AG04450 (cell line): ENCODE measurements at places on chromosomes 13 and 19.

GRCh38 chr13:33194820-33195692 lies 90.5 kb downstream of the STARD13 start:
- peak; percentile 79 for DNase-seq

GRCh38 chr13:85241060-85241459 lies 558.2 kb downstream of the SLITRK6 start:
- DNase-seq: peak; percentile 24

- no peak for DNase-seq
Measured at GRCh38 chr13:93320942-93321341, 94.3 kb downstream of the GPC6 start.

DNA sequence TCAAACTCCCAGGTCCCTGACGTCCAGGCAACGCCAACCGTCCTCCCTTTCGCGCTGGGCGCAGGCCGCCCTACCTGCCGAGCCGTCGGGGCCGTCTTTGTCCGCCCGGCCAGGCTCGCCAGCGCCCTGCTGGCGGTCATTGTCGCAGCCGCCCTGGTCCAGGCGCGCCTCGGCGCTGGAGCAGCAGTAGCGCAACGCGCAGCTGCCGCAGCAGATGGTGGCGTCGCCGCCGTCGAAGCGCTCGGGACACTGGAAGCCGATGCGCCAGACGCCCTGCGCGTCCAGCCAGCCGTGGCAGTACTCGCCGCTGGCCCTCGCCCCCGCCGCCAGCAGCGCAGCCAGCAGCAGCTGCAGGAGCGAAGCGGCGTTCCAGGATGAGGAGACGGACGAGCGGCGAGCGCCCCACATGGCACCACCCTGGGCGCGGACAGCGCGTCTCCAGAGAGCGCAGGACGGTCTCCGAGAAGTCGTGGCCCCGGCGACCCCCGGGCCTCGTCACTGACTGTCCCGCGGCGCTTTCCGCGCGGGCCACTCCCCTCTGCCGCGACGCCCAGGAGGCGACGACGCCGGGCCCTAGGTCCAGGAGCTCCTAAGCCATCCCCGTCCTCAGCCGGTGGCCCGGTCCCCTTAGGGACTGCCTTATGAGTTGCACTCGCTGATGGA lies 1.1 kb downstream of the SHISA2 start:
- DNase-seq: no peak

DNA sequence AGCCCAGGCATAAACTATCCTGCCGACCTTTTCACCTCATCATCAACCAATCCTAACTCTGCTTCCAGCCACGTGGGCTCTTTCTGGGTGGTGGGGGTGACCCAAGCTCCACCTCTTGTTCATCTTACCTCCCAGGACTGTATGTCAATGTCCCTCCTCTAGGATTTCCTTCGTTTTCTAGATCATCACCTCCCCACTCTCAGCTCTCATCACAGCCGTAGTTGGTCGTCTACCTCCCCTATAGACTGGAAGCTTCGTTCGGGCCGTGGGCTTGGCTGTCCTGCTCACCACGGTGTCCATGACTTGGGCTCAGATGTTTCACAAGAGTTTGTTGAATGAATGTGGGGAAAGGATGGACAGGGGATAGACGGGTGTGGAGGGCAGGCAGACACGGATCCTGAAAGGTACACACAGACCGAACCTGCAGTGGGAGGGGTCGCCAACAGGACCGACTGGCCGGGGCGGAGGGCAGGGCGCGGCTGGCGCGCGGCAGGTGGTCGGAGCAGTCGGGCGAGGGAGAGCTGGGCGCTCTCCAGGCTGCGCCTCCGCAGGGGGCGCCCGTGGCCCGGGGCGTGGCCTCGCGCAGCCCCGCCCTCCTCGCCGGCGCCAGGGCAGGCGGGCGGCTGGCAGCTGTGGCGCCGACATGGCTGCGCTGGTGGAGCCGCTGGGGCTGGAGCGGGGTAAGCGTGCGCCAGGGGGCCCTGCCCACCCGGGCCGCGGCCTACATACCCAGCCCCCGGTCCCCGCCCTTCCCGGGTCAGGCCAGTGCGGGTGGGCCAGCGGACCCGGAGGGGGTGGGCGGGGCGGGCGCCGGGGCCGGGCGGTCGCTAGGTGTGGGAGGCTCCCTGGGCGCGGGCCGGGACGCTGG lies at the start of gene LIN7B:
TSS of gene LIN7B (plus strand) at position 609 of the 868 bp plus-strand sequence. CDS start at position 644, 35 bp downstream.
- DNase-seq: no peak

GRCh38 chr13:65929436-65929835 lies 1300.7 kb downstream of the PCDH9 start:
- peak; percentile 37 for DNase-seq

DNA sequence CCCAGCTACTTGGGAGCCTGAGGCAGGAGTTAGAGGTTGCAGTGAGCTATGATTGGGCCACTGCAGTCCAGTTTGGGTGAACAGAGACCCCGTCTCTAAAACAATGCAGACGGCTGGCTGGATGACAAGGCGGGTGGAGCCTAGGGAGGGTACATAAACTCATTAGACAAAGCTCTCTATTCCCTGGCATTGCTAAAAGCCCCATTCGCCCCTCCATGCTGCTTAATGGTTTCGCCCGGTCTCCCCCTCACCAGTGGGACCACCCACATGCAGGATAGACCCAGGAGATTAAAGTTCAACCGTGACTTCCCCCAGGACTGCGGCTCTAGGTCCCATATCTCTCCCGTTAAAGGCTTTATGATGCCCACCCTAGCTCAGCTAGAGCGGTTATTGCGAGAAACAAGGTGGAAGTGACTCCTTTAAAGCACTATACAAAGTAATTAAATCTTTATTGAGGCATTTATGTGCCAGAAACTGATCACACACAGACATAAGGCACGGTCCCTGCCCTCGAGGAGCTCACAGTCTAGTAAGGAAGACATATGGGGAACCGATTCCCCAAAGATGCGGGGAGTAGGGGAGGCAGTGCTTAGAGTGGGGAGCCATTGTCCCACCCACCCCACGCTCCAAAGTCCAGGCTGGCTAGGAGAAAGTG lies 4.9 kb downstream of the LYPD3 start:
- DNase-seq: no peak

DNA sequence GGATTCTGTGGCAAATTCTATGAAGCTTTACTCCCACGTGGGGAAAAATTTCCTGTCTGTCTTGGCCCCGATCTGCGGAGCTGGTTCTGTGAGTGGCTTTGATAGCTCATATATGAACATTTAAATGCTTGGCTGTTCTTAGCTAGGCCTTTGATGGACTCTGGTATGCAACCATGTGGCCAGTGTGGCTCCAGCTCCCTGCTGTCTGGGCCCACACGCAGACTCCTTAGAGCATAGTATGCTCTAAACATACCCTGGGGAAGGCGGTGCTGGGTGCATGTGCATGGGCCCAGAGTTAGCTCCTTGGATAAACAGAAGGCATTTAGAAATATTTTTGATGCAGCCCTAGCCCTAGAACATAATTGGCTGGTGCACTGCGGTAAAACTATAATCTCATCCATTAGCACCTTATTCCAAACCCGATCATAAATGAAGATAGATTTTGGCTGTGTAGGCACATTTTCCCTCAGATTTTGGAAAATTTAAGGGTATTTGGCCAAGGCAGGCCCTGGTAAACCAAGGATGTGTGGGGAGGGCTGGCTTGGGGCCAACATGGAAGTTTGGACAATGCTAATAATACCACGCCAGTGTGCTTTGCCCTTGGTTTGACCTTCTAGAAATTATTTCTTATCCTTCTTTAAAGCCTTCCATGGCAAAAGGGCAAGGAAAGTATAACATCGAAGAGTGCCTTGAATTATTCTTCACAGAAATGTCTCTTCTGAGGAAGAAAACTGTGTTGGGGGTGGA lies 153.5 kb downstream of the LMO7 start:
- no peak for DNase-seq

- DNase-seq: no peak
Measured at GRCh38 chr13:101383595-101383994, 32.7 kb downstream of the NALCN start.

DNA sequence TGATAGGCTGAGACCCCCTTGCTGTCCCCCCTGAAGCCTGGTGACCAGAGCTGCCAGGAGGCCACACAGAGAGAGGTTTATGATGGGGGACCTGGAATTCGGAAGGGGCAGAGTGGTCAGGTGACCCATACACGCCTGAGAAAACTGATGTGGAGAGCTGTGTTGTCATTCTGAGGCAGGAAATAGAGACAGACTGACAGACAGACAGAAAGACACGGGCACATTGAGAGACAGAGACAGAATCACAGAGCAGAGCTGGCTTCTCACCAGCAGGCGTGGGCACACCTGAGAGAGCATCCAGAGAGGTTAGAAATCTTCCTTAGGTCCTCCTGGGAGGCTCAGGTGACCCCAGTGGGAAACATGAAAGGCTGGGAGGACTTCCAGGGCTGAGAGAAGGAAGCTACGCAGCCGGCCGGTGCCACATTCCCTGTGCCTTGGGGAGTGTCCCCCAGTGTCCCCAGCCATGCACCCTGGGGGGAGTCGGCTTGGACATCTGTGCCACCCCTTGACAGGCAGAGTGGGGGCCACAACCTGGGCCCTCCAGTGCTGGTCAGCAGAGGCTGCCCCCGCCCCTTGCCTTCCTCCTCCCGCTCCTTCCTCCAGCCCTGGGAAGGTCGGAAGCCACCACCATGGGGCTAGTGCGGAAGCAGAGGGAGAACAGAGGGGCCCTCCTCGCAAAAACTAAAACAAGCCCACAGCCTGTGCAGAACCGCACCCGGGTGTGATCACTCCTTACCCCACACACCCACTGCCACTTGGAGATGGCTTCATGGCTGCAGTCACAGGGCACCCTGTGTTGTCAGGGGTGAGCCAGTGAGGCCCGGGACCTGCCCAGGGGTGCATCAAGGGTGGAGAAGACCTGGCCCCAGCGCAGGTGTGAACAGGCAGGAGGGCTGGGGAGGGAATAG lies 2.2 kb downstream of the FFAR1 start:
- DNase-seq: no peak

DNA sequence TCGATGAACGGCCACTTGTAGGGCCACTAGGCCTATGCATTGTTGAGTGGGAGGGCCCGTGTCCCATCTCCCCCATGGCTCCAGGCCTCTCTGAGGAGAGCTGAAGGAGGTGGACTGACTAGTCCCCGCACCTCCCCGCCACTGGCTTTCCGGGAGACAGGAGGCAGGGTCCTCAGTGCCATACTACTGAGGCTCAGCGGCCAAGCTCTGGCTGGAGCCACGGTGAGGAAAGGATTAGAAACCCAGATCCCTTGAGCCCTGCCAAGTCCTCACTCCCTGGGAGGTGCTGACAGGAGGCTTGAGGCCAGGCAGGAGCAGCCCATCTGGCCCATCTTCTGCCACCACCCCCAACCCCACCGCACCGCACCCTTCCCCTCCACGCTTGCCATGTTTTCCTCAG lies 29.0 kb downstream of the CCDC8 start:
- no peak for DNase-seq
